ENCODE measurements at places on chromosomes 3 and 15. TPM values are rescaled to one million over a fixed set of nuclear protein-coding genes. Genes with fewer than 3 reads are reported as not detected.

CDC25A gene
- polyA plus RNA-seq: 8.1 TPM

MPI gene
- 56.5 TPM for polyA plus RNA-seq

GRCh38 chr3:66450390-66451022, 50.3 kb downstream of the LRIG1 start:
- H3K27me3 ChIP-seq: no peaks in the 10 kb centered on the region
- no peaks in the 10 kb centered on the region for H3K36me3 ChIP-seq
- H3K27ac ChIP-seq: peak overlapping the region; percentile 81
- H3K4me3 ChIP-seq: peak overlapping the region; percentile 12

OCA2 gene
- polyA plus RNA-seq: not detected

- H3K4me1 ChIP-seq: peaks cover 50% of the 10 kb centered on the region
- H3K27me3 ChIP-seq: no peaks in the 10 kb centered on the region
- H3K36me3 ChIP-seq: no peaks in the 10 kb centered on the region
- H3K4me3 ChIP-seq: peak overlapping the region; percentile 81
- peak; percentile 97 for DNase-seq
These were observed 432 bp upstream of the LPP start for GRCh38 chr3:188153437-188154013.

GRCh38 chr15:48803877-48804276, 7.0 kb downstream of the CEP152 start:
- DNase-seq: no peak
- H3K4me1 ChIP-seq: no peaks in the 10 kb centered on the region
- no peak overlapping the region for H3K4me3 ChIP-seq
- no peaks in the 10 kb centered on the region for H3K36me3 ChIP-seq
- H3K27ac ChIP-seq: no peak overlapping the region

ADGRG7 gene
- 7.4 TPM for polyA plus RNA-seq

DNA sequence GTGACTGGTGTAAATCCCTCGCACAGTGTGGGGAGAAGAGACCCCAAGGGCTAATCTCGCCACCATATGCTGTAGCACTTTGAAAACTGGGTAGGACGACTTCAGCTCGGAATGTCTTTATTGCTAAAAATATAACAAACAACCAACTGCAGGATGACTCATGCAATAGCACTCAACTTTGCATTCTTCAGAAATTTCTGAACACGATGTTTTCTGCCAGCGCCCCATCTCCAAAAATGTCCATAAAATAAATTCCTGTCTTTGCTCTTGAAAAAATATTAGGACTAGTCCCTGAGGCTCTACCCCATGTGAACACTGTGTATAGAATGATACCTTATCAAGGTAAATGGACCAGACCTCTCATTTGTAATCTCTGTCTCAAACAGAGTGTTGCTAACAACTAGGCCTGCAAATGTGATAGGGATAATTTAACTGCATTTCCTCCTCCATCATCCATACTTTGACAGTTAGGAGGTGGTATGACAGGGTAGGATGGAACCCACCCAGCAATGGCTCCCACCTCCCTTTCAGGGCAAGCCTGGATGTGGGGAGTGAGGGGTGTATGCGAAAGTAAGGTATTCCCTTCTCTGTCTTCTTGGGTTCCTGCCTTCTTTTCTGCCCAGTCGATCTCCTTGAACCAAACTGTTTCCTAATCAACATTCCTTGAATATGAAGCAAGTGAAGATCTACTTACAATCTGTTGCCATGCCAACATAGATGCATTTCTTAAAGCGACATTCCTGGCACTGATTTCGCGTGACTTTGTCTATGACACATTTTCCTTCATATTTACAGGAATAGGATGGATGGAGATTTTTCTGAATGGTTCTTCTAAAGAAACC, 201.1 kb downstream of the NR1D2 start:
- H3K27me3 ChIP-seq: no peaks in the 10 kb centered on the region
- no peak overlapping the region for H3K4me3 ChIP-seq
- H3K36me3 ChIP-seq: no peaks in the 10 kb centered on the region
- peak overlapping the region; percentile 47 for H3K27ac ChIP-seq

RASGRP1 gene
- polyA plus RNA-seq: 3.6 TPM

NCKIPSD gene
- 14.3 TPM for polyA plus RNA-seq

DNA sequence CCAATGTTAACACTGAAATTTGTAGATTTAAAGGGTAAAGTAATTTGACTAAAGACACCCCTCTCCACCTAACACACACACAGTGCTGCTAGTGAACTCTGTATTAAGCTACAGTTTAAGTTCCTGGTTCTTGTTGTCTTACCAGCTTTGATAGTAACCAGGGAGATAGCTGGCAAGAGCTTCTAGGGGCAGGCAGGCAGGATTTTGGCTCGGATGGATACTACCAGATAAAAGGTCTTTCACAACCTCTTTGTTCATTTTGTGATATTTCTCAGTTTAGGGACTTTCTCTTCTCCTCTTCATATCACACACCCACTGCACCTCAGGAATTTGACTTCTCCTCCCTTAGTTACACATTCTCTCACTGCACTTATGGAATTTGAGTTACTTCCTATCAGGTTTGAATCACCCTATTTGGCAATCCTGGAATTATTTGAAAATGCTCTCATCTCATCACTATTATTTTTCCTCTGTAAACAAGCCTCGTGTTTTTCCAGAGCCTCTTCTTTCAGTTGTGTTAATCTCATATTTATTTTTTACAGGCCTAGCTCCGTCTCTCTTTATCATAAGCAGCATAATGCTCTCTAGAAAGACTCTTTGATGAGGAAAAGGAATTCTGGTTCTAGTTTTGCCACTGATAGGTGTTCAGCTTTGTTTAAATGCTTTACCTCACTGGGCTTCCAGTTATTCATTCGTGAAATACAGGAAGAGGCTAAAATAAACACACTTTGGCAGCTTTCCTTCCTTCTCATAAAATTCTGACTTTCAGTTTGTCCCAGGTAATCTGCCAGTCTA, 23.0 kb upstream of the CLDN1 start:
- peaks cover 16% of the 10 kb centered on the region for H3K4me1 ChIP-seq
- no peak for DNase-seq
- H3K4me3 ChIP-seq: no peak overlapping the region
- peak overlapping the region; percentile 3 for H3K27ac ChIP-seq

KNL1 gene
- 0.46 TPM for polyA plus RNA-seq

DNA sequence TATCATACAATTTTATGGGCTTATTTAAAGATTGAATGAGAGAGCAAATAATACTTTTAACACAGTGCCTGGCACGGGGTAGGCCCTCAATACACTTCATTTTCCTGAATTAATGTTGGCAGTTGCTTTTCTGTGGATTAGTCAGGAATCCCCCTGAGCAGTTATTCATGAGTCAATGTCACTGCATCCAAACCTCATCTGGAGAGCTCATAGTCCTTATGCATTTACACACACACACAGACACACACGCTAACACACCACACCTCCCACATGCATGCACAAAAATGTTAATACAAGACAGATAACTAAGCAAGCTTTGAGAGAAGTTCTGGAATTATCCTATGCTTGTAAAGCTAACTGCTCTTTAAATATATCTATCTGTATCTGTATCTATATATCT, 34.0 kb upstream of the TNFAIP8L3 start:
- no peak for DNase-seq
- no peaks in the 10 kb centered on the region for H3K27me3 ChIP-seq
- no peak overlapping the region for H3K27ac ChIP-seq

DNA sequence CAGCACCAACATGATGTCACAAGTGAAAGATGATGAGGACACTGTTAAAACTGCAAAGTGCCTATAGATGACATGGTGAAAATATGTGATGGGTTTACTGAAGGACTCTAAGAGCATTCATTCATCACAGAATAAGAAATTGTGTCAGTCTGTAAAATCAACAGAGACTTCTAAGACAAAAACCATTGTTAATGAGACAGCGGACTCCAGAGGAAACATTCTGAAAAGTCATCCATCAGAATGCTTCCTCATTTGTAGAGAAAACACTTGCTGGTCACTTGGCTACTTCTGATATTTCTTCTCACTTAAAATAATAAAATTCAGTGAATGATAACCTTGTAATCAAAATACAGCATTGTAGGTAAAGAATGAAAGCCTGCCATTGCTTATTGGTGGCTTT, 7.3 kb downstream of the PLSCR4 start:
- H3K27me3 ChIP-seq: no peaks in the 10 kb centered on the region
- H3K4me1 ChIP-seq: no peaks in the 10 kb centered on the region
- no peak for DNase-seq
- no peak overlapping the region for H3K4me3 ChIP-seq

DNA sequence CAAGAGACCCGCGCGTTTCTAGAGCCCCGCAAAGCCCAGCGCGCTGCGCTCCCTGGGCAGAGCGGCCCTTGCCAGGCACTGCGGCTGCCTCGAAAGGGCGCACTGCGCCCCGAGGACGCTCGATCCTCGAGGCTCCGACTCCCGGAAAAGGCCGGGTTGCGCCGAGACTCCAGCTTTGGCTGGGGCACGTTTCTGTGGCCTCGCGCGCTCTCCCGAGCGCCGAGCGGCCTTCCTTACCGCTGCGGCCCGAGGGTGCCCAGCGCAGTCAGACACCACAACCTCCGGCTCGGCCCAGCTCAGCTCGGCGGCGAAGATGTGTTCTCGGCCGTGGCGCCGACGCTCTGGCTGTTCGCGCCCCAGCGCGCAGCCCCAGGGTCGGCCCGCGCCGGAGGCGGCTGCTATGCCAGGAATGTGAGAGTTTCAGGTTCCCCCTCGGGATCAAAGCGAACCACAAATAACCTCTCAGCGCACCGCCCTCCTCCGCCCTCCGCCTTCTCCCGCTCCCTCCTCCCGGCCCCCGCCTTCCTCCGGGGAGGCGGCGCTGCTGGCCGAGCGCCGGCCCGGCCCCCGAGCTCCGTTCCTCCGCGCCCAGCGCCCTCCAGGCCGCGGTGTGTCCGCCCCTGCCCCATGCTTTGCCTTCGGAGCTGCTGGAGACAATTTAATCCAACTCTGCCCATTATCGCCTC, at the start of gene AMOTL2:
TSS of gene AMOTL2 (minus strand) at position 343 of the 686 bp plus-strand sequence. CDS start 3,014 bp downstream, outside the sequence.
- peak; percentile 95 for DNase-seq
- peaks cover 22% of the 10 kb centered on the region for H3K36me3 ChIP-seq
- H3K4me1 ChIP-seq: peaks cover 53% of the 10 kb centered on the region

DNA sequence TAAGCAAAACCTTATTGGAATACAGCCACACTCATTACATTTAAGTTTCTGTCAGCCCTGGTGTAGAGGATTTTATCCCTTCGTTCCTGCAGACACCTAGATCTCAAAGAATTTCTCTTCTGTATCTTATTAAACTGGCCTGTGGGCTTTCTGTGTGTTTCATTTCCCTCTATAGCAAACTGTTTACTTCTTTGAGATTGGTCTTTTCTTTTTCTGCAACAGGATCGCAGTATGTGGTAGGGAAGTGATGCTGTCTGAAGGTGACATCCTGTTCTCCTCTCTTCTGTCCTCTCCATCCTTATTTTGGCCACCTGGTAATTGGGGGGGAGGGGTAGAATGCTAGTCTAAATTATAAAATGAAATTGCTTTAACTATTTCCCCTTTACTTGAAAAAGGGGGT, 25.5 kb downstream of the ATP1B3 start:
- no peak overlapping the region for H3K27ac ChIP-seq
- H3K36me3 ChIP-seq: peaks cover 25% of the 10 kb centered on the region
- H3K27me3 ChIP-seq: no peaks in the 10 kb centered on the region
- H3K4me1 ChIP-seq: no peaks in the 10 kb centered on the region
- DNase-seq: no peak
- H3K4me3 ChIP-seq: no peak overlapping the region

DNA sequence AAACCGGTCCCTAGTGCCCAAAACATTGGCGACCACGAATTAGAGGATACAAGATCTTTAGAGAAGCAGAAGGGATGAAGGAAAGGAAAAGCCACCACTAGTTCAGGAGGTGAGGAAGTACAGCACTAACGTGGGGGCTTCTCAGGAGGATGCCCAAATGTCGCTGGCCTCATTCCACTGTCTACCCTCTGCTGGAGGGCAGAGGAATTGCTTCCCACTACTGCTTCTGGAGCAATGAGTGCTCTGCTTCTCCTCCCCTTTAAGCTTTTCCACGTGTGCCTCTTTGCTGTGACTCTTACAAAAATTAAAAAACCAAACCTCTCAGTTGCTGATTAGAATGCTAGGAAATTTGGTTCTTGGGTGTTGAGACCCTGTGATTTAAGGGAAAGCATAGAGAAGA, 281.3 kb downstream of the CLSTN2 start:
- H3K27me3 ChIP-seq: no peaks in the 10 kb centered on the region
- H3K36me3 ChIP-seq: no peaks in the 10 kb centered on the region
- DNase-seq: no peak
- H3K4me1 ChIP-seq: no peaks in the 10 kb centered on the region
- no peak overlapping the region for H3K4me3 ChIP-seq
